ENCODE measurements at places on chromosomes 4 and X. TPM values are rescaled to one million over a fixed set of nuclear protein-coding genes. Genes with fewer than 3 reads are reported as not detected.

DNA sequence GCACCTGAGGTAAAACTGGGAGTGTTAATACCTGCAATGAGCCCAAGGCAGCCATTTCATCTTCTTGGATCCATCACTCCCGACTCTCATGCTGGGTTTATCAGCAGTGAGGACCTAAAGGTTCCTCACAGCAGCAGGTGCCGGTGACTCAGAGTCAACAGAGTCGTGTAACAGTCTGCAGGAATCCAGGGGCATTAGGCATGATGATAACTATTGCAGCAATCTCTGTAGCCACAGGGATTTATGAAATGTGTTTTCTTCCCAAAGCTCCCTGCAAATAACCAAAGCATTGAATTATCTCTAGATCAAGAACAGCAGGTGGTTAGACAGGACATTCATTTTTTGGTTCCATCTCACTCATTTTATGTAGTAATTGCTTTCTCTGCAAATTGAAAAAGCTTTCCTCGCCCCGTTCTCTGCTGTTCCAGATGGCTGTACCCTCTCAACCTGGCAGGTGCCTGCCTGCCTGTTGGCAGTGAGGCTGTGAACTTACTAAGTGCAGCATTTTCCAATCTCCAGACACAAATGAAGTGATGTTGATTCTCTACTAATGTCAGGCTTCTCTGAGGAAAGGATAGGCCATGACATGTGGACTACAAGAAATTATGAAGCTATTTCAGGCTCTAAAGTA, 48.1 kb upstream of the TSPAN7 start:
- no peak for DNase-seq

DNA sequence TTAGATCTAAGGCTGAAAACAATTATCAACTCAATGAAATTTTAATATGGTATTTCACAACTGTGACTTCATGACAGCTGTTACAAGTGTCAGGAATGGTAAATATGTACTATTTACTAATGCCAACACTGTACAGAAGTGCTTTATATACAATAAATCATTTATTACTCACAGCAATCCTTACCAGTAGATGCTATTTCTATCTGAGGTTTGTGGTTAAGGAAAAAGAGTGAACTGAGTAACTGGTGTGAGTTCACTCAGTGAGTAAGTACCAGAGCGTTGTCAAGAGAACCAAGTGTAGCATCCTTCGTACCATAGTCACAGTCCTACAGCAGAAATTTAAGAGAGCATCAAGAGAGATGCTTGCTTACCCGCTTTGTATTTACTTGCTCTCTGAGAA, 23.3 kb downstream of the MTHFD2L start:
- DNase-seq, result no peak

- no peak for DNase-seq
These were observed 66.6 kb downstream of the ATP10D start for GRCh38 chr4:47551682-47552081.

DNA sequence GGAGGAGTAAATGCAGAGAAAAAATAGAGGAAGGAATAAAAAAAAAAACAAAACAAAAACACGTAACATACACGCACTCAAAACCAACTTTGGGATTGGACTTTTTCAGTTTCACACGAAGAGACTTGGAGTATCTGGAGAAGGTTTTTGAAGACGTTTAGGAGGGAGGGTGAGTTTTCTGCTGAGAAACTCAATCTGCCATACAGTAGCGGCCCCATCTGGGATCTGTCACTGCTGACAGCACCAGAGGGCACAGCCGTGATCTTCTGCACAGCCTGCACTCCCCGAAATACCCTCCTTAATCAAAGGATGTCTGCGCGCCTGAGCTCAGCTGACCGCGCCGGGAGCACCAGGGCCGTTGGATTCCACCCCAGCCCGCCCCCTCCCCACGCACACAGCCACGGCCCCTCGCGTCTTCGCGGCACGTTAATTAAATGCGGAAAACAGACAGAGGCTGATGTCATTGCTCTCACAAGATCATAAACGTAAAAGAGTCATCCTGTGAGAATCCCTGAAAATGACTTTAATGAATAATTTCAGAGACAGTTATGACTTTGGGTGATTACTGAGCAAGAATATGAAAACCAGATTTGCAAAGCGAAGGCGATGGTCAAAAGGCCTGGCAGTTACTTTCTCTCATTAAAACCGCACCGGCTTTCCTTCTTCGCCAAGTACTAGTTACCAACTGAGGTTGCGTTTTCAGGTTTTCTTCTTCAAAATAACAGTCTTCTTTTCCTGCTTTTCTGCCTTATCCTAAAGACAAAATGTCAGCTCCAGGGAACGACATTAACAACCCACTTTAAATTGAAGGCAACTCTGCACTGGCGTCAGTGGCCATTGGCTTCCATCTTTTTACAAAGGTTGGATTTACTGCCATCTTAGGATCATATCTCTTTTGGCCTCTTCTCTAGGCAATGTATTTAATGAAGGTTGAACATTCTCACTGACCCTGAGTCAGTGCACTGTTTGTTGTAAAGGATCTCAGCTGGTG, 10.6 kb downstream of the HAND2 start:
- peak; percentile 88 for DNase-seq

The MAP7D2 gene
- 0.55 TPM for total RNA-seq

The SH3BP2 gene
- 6.4 TPM for total RNA-seq

- DNase-seq, result no peak
These were observed 228.8 kb upstream of the PGRMC2 start for GRCh38 chr4:128516301-128516969.

- peak; percentile 88 for DNase-seq
These were observed at the start of gene MED14 for GRCh38 chrX:40735325-40736169. MED14 (minus strand) TSS chrX:40735542; CDS start chrX:40735412, 130 bp downstream.

The FRG2 gene
- not detected for total RNA-seq

GRCh38 chr4:84574069-84574720, 8.7 kb upstream of the CDS1 start:
- DNase-seq, result no peak

DNA sequence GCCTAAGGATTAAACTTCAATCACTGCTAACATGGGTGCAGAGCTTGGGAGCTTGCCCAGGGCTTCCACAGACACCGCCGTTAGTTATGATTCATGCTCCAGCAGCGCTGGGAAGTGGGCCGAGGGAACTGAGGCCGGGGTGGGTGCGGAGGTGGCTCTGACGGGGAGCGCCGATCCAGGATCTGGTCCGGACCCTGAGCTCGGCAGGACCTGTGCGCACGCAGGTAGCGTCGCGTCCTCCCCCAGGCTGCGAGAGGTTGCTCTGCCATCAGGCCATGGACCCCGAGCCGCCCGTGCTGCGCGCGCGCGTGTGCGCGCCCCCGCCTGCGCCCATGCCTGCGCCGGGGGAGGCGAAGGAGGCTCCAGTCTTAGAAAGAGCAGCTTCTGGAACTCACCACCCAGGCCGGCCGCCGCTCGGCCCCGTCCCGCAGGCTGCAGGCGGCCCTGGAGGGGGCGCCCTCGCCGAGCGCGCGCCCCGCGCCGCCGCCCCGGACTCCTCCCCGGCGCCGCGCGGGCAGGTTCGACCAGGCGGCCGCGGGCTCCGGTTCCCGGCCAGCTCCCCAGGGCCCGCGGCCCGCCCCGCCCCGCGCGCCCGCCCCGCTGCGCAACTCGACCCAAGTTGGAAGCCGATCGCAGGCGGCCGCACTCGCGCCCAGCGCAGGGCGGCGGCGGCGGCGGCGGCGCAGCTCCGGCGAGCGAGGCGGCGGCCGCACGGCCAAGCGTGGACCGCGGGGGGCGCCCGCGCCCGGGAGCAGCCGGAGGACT, 732 bp upstream of the ADRA2C start:
- DNase-seq, result peak; percentile 52

DNA sequence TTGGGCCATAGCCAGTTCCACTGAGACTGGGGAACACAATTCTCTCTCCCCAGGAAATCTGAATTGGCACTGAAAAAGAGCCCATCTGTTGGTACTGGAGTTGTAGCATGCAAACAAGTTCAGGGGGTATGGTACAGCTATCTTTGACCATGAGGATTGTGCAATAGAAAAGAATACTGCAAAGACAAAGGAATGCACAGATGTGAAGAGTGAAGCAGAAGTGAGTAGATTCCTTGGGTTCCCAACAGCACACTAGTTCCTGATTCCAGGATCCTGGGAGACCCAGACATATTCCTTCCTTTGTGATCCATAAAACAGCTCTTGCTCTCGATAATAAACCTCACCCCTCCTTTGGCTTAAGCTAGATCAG, 43.3 kb upstream of the CTAG2 start:
- DNase-seq, result no peak

GRCh38 chr4:115259642-115260041, 146.2 kb upstream of the NDST4 start:
- DNase-seq, result no peak

- DNase-seq, result no peak
These were observed 8.1 kb upstream of the NAAA start for GRCh38 chr4:75948822-75949444.

DNA sequence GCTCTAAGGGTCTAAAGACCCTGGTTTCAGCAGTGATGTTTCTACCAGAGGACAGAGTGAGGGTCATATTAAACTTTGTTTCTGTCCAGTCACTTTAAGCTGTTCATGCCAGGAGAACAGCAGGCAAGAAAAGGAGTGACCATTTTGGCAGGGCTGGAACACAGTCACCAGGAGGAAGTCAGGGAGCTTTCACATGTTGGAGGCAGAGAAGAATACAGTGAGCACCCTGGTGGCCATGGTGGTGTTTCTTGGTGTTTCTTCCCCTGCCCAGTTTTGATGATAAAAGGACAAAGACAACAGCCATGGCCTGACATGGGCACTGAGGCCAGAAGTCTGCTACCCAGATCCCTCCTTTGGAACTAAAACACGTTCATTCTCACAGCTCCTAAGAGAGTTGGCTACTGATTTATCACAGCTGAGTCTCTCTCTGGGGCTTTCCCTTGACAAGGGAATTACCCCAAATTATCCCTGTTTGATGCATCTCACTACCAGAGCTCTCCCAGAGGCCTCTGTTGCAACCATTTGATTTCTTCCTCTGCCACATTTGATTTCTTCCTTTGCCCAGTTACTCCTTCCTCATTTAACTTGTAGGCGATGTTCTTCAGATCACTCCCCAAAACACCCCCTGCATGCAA, 106.4 kb upstream of the NWD2 start:
- no peak for DNase-seq

The MAP7D3 gene
- 13.8 TPM for total RNA-seq

DNA sequence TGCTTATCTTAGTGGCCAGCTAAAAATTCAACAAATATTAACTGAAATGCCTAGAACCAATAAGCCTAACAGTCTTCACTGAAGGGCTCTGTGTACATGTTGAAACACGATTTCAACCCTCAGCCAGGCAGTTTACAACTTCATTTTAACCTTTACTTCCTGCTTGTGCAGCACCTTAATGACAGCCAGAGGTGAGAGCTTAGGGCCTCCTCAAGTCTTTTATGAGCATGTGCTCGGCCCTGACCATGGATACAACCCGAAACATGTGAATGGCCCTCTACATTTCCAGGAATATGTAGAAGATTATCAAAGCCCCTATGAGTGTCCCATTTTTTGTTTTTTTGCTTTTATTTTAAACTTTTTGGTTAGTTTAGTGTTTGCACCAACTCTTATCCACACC, 88.3 kb downstream of the MSN start:
- no peak for DNase-seq

GRCh38 chr4:86594559-86595425, 677 bp downstream of the PTPN13 start:
- DNase-seq, result peak; percentile 40

The IBSP gene
- total RNA-seq, result not detected

DNA sequence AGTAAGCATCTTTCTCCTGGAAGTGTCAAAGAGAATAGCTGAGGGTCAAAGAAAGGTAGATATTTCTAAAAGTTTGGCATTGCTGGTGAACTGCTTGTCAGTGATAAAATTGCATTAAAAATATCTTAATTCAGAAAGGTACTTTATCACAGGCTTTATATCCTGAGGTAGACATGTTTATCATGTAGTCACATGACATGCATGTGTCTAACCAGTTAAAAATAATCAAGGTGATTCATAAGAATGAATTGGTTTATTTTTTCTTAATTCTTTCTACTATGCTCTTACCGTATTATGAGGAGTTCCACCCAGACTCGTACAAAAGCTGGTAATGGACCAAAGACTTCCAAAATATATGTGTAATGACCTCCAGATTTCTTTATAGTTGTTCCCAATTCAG, 6.1 kb downstream of the SLC7A11 start:
- no peak for DNase-seq

GRCh38 chr4:23171976-23172375, 479.2 kb downstream of the GBA3 start:
- DNase-seq, result no peak

GRCh38 chr4:187069398-187069797, 345.7 kb upstream of the FAT1 start:
- no peak for DNase-seq

DNA sequence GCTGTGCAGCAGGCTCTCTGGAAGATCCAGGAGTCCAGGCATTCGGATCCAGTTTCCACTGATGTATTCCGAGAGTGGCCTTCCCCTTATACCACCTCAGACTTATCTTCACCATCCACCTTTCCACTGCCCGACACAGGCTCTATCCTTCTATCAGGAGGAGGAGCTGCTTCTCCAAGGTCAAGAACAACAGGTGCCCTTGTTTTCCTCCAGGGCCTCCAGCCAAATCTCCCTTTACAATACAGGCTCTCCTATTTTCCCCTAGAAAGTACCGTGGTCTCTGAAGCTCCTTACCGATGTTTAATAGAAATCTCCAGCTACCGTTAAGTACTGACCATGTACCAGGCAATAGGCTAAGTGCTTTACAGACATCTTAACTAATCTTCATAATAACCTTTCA, 61.3 kb downstream of the AFAP1 start:
- no peak for DNase-seq

DNA sequence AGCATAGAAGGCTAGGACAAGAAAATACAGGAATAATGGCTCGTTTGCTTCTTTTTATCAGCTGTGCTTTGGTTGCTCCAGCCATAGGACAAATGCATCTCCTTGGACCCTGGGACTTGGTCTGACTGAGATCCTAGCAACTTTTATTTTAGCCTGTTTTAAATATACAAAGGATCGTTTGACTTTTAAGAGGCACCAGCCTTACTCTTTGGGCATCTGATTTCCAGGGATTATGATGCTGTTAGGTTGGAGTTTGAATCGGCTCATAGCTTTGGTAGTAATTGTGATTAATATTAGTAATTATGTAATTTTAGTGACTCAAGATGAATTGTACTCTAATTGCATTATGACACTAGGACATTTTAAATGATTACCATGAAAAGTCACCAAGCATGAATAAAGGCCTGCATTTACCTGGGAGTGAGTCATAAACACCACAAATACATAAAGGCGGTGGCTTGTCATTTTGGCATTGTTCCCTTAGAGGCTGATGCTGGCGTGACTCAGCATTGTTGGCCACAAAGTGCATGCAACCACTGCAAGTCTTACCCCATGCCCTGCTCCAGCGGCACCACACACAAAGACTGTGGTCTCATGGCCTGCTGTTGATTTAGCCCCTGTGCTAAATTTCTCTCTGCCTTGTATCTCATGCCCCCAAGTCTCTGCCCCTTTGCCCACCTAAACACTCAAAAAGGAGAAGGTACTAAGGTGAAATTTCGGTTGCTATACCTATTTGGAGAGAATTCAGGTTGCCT, 12.4 kb downstream of the GPAT3 start:
- peak; percentile 17 for DNase-seq

The RTL3 gene
- not detected for total RNA-seq

- no peak for DNase-seq
These were observed 22.9 kb upstream of the CLGN start for GRCh38 chr4:140450352-140450751.

The TENM3 gene
- 5.9 TPM for total RNA-seq

GRCh38 chr4:5889002-5889696, 3.7 kb downstream of the CRMP1 start:
- DNase-seq, result no peak

The USP26 gene
- not detected for total RNA-seq

The GAB1 gene
- total RNA-seq, result 62.9 TPM

- DNase-seq, result no peak
These were observed 172.4 kb downstream of the TLL1 start for GRCh38 chr4:166045457-166045856.

- DNase-seq, result no peak
These were observed 505.7 kb downstream of the ZNF674 start for GRCh38 chrX:46039526-46039925.

All from uterus (tissue), 4 donors.